Esophagus squamous epithelium (tissue), 5 donors: ENCODE measurements at places on chromosomes 3 and 15.

DNA sequence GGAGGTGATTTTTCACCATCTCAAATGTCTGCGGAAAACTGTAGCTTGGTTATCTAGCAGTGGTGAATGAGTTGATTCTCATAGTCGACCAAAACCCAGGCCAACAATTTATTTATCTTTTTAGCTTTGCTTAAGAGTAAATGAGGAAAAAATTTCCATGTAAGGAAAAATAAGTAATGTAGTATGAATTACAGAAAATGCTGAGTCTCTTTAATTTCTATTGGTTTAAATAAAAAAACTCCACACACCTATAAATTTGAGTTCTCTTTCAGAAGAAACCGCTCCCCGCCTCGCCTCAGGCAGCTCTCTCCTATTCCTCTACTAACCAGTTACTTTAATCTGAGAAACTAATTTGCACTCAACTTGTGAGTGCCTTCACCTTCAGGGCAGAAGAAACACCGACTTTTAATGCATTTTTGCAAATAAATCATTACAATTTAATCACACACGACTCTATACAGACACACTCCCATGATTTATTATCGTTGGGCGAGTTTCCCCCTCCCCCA lies 540 bp upstream of the RSRC1 start:
- DNase-seq, result no peak

GRCh38 chr15:40471105-40471807 lies 472 bp downstream of the CHST14 start:
- DNase-seq, result no peak

GRCh38 chr15:28977377-28978010 lies 91.7 kb downstream of the APBA2 start:
- no peak for DNase-seq

GRCh38 chr15:71109905-71110304 lies 5.4 kb upstream of the THSD4 start:
- no peak for DNase-seq

DNA sequence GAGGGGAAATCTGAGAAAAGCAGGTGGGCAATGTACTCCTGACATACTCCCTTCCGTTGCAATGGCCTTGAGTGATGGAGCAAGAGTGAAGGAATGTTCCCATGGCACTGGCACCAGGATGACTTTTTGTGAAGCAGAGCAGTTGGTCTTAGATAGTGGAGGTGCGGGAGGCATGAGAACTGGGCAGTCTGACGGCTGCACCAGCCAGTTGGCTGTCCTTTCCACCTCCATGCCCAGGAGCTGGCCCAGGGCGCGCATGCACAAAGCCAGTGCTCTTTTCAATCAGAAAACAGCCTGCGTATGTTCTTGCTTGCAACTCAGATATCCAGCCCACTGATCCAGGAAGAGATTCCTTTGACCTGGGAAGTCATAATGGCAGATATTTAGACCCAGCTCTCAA lies 136.8 kb downstream of the PGPEP1L start:
- no peak for DNase-seq
